ENCODE measurements at places on chromosomes 6 and 20. TPM values are rescaled to one million over a fixed set of nuclear protein-coding genes. Genes with fewer than 3 reads are reported as not detected.

DNA sequence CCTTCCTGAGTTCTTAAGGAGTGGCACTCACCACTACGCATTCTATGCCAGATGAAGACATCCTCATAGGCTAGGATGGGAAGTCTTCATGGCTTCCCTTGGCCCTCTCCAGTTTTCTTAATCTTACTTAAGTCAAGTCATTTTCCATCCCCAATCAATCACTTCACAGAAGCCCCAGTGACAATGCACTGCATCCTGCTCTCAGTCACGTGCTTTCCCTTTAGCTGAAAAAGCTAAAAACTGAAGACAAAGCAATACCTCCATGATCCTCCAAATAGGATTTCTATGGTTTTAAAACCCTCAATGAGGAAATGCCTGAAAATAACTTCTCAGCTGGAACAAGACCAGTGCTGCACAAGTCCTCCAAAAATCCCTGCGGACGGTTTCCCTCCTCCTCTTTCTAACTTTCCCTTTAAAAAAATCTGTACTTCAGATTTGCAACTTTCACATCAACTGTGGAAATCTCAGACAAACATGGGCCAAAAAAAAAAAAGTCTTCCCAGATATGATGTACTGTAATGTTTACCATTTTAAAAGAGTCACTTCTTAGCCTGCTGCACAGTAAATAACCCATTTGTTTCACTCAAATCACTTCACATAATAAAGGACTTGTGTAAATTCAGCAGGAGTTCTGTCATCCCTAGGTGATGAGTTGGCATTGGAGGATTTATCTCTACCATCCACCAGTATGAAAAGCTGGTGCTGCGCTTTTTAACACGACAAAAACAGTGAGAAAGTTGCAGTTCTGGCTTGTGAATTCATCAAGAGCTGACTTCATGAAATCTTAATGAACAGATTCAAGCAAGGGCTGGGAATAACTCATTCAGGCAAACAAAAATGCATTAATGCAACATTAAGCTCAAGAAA is 590.0 kb upstream of the NOX3 start:
- H3K27ac ChIP-seq = no peak overlapping the region
- no peaks in the 10 kb centered on the region for H3K4me1 ChIP-seq
- DNase-seq = no peak
- no peaks in the 10 kb centered on the region for H3K36me3 ChIP-seq
- no peak overlapping the region for H3K4me3 ChIP-seq

DNA sequence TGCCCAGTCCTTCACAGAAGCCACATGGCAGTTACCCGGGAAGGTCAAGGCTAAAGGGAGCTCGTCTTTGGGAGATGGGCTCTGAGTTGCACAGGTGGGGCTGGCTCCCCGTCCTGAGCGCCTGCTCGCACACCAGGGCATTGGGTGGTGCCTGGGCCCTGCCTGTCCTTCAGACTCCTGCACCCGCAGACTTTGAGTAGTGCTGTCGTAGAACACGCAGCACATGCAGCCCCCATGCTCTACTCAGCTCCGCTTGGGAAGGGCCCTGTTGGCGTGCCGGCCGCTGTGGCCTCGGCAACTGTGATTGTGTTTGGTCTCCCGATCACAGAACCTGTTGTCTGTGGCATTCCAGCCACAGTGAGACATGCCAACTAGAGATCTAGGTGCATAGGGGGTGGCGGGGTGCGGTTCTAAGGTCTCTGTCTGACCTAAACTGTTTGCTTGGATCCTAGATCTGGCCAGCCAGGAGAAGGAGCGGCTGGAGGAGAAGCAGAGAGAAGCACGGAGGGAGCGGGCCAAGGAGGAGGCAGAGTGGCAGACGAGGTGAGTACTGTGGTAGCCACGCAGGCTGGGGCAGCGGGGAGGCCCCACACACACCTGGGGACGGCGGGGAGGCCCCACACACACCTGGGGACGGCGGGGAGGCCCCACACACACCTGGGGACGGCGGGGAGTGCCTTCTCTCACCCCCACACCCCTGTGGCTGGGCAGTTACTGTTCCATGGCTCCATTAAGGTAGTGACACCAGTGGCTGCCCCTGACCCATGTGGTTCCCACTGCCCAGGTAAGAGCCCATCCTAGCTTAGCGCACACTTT is 11.3 kb upstream of the ADRM1 start:
- no peaks in the 10 kb centered on the region for H3K4me1 ChIP-seq
- H3K4me3 ChIP-seq = no peak overlapping the region
- no peaks in the 10 kb centered on the region for H3K27me3 ChIP-seq
- no peak for DNase-seq
- H3K36me3 ChIP-seq = peaks cover 2% of the 10 kb centered on the region

- no peak overlapping the region for H3K27ac ChIP-seq
- no peak for DNase-seq
- no peaks in the 10 kb centered on the region for H3K4me1 ChIP-seq
- no peaks in the 10 kb centered on the region for H3K36me3 ChIP-seq
These were observed 505.0 kb downstream of the PRKN start for GRCh38 chr6:162222521-162222920.

The BPIFB2 gene
- total RNA-seq = not detected

DNA sequence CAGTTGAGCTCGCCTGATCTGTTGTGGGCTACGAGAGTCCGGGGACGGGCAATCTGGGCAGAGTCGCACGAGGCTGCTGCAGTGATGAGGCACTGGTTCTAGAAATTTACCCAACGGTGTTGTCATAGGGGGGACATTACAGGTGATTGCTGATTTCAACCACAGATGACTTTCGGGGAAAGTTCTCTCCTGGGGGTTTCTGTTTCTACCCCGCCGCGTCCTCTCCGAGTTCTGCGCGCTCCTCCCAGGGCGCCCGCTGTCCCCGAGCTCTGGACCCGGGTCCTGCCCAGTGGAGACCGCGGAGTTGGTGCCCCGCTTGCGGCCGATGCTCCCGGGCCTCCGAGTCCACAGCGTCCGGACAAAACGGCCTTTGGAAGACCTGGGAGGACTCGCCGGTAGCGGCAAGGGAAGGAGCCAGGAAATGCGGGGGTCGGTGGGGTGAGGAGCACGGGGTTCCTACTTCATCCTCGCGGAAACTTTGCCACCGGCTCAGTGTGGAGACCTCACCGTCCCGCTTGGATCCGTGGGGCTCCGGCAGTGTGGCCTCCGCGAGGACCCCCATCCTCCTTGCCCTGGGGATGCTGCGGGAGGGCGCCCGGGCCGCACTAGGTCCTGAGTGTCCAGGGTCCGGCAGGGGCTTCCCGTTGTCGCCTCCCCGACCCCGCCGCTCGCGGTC is 12.3 kb upstream of the RAET1L start:
- H3K27ac ChIP-seq = no peak overlapping the region
- peak; percentile 21 for DNase-seq
- H3K27me3 ChIP-seq = peaks cover 93% of the 10 kb centered on the region
- peaks cover 9% of the 10 kb centered on the region for H3K4me1 ChIP-seq
- peaks cover 3% of the 10 kb centered on the region for H3K36me3 ChIP-seq
- peak overlapping the region; percentile 65 for H3K4me3 ChIP-seq

The GHRH gene
- not detected for total RNA-seq

DNA sequence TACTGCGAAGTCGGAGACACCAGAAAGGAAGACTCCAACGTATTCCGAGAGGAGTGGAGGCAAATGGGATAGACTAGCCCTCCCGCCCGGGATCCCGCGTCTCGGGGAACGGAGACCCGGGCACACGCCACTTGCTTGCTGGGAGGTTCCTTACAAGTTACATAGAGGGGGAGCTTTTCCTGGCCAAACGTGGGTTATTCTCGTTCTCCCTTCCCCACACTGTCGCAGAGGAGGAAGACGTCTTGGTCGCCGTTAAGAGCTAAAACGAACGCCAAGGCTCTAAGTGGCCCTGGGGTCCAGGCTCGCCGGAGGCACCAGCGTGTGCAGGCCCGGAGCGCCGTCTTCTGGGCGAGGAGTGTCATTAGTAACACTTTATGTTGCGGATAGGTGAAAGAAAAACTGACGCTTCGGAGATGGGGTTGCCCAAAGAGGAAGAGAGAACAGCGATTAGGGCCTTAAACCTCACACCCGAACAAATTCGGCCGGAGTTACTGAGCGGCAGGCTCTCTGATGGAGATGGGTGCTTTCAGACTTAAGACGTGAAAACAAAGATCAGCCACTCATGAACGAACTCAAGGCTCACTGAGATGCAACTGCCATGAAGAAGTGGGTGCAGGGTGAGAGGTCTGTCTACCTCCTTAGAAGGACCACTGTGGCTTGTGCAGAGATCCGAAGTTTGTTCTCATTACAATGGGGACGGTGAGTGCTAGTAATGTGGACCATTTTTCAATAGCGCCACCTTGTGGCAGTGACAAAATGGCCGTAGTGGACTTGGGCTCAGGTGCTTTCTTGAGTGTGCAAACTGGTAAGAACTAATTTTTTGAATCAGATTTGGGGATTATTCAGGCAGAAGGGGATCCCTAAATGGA is 11.7 kb upstream of the ZNF311 start:
- peak overlapping the region; percentile 13 for H3K27ac ChIP-seq
- peaks cover 17% of the 10 kb centered on the region for H3K4me1 ChIP-seq
- H3K4me3 ChIP-seq = peak overlapping the region; percentile 86
- H3K36me3 ChIP-seq = peaks cover 2% of the 10 kb centered on the region

GRCh38 chr6:41161380-41161779 is 1.5 kb downstream of the TREM2 start:
- peaks cover 6% of the 10 kb centered on the region for H3K27me3 ChIP-seq
- H3K27ac ChIP-seq = no peak overlapping the region
- DNase-seq = no peak
- no peak overlapping the region for H3K4me3 ChIP-seq
- H3K4me1 ChIP-seq = no peaks in the 10 kb centered on the region
- no peaks in the 10 kb centered on the region for H3K36me3 ChIP-seq
